Right renal pelvis (tissue), 4 donors: ENCODE measurements at places on chromosomes 4 and X.

DNA sequence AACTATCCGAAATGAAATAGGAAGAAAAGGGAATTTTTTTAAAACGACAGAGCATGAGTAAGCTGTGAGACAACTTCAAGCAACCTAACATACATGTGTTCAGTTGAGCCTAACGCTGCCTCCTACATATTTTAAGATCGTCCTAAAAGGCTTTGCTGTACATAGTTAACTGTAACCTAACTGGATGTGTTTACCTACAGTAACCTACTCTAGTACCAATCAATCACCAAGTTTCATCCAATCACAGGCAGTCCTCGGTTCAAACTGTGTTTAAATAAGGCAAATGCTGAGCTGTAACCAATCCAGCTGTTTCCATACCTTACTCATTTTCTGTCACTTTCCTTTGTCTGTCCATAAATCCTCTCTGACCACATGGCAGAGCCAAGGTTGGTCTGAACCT lies 17.1 kb downstream of the RCHY1 start:
- DNase-seq: no peak

DNA sequence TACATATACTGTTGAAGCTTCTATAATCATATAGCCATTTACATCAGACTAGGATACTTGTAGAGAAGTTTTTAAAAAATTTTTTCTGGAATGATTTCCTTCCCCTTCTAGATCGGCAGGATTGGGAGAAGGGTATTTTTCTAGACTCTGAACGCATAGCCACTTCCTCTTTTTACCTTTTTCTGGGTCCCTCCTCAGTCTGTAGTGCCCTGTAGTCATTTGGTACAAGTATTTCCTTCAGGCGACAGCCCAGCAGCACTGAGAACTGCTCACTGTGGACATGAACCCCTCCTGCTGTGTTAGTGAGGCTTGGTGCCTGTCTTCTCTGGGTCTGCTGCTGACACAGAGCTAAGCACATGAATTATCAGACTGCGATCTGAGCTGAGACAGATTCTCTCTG lies 255.4 kb downstream of the ARHGAP10 start:
- no peak for DNase-seq

DNA sequence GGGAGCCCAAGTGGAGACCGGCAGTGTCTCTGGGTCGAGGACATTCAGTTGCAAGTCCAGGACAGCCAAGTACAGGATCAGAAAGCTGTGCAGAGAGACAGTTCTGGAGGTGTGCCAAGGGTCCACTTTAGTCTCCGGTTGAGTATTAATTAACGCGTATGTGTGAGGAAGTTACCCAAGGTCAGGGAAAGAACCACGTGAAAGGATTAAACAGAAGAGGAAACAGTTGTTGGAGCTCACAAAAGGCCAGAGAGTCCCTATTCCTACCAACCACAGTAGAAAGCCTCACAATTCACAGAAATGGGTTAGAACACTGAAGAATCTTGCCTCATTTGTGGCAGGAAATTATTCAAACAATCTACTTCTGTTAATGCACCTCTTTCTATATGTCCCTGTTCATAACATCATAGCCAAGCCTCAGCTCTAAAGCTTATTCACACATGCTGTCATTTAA lies 17.9 kb upstream of the NSUN7 start:
- DNase-seq: no peak

- no peak for DNase-seq
These were observed 59.0 kb downstream of the APBB2 start for GRCh38 chr4:41155194-41155830.

- no peak for DNase-seq
These were observed 110.4 kb downstream of the IL13RA2 start for GRCh38 chrX:114906984-114907510.

GRCh38 chr4:66219401-66219800 lies 549.1 kb upstream of the EPHA5 start:
- no peak for DNase-seq

- no peak for DNase-seq
These were observed 1827.2 kb downstream of the ARAP2 start for GRCh38 chr4:34417160-34417559.

DNA sequence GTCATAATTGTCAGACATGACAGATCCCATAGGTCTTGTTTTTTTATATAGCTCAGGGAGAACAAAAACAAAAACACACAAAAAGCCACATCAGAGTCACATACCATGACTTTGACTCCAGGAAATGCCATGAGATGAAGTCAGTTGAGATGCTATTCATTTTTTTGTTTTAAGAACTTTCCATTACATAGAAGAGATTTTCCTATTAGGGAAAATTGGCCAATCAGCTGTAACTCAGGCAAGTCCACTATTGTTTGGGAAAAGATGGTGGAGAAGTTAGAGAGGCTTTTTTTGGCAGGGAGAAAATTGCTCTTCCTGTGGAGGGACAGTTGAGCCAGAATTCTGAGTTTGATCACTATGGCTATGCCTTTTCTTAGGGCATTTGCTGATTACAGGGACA lies 72.6 kb downstream of the SMARCA5 start:
- DNase-seq: no peak

DNA sequence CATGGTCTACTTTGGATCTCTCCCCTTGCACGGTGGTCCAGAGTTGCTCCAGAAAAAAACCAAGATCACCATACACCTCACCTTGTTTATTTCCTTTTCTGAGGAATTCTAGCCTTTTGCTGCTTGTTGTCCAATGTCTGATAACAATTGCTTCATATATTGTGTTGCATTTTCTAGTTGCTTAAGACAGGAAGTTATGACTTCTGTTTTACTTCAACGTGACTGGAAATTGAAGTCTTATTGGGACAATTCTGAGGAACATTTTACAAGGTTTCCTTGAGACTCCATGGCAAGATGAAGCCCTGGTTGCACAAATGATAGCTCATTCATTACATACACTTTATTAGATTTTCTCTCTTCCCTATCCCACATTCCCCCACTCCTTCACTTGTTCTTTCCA lies 5.2 kb downstream of the CXCL1 start:
- DNase-seq: no peak

DNA sequence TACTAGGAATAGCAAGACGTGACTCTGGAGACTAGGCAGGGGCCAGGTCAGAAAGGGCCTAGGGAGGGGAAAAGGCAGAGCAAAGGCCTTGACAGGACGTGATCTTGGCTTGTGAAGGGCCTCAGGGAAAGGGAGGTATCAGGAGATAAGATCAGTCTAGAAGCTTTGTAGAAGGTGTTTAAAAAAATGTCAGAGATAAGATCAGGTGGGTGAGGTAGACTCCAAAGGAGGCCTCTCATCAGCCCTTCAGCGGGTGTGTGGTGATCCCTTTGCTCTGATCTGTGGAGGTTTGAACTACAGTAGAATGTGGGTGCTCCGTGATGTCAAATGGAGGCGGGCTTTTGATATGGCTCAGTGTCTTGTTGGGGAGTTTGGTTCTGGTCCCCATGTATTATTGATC lies 78.8 kb upstream of the PRPS1 start:
- no peak for DNase-seq

DNA sequence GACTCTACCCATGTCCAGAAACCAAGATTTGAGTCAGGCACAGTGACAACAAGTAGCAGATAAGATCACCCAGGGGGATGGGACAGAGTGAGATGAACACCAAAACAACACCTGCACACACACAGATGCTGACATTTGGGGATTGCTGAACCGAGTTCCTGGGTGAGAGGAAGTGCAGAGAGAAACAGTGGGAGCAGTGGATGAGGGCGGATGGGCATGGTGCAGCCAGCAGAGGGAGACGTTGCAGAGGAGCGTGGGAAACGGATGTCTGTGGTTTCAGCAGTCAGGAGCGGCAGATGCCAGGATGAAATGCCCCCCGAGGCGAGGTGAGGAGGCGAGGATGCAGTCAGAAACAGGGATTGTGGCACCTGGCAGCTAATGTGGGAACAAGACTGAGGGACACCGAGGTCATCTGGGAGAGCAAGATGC lies 78.6 kb upstream of the STS start:
- no peak for DNase-seq

DNA sequence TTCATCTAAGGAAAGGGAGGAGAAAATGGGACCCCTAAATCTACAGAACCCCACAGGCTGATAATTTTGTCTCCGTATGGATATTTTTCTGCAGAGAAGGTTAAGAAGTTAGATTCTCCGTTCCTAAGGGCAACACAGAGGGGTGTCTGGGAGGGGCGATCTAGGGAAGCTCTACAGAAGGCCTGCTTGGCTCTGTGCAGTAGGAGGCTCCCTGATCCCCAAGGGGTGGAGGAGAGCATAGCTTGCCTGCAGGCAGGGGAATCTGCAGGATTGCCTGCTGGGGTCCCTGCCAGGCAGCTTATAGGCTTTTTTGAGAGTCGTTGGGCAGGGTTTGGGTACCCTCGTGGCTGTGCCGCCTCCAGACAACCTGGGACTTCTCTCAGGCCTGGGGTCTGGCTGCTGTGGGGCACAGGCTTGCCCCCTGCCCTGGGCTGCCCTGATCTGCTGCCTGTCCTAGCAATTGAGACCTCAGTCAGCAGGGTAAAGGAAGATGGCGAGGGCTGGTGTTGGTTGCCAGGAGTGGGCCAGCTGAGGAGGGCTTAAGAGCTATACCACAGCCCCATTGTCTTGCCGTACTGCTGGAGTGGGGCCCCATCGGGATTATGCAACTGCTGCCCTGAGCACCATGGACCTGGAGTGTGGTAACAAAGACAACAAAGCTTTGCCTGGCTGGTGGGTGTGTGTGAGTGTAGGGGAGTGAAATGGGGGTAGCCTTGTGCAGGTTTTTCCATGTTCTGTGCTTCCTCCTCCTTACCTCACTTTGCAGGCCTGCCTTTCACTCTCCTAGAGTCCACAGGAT lies 74.1 kb downstream of the EFNB1 start:
- no peak for DNase-seq

GRCh38 chr4:2417765-2418649 lies at the start of gene ZFYVE28:
Gene ZFYVE28 (minus strand): TSS chr4:2418645. CDS start chr4:2418323, 322 bp downstream.
- DNase-seq: no peak

- peak; percentile 25 for DNase-seq
These were observed 977 bp upstream of the RBBP7 start for GRCh38 chrX:16870862-16871815.

DNA sequence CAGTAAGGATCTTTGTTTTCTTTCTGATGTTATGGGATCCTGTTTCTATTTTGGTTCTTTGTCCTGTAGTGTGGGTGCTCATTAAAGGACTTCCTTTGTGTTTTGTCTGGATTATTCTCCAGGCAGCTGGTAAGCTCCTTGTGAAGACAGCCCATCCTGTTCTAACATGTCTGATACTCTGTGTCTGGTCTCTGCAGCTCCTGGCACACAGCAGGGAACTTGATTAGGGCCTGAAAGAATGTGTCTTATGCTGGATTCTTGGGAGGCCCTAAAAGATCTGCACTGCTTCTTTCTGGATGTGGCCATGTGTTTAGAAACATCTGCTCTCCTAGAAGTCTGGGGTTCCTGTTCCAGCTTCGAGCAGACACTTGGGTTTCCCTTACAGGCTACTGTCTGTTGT lies 38.1 kb upstream of the ATXN3L start:
- no peak for DNase-seq

DNA sequence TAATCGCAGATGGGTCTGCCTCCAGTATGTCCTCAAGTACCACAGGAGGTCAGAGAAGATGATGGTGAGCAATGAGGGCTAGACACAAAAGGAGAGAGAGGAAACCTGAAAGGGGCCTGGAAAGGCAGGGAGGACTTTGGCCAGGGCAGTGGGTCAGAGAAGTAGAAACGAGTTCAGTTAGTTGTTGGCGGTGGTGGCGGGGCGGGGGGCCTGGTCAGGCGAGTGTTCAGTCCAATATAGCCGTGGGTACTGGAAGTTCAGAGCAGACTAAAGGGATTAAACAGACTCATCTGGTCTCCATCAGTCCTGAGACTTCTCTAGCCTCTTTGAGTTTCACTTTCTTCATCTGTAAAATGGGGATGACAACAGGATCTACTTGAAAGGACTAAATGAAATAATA lies 90.8 kb downstream of the TSPAN5 start:
- DNase-seq: no peak

- no peak for DNase-seq
These were observed 98.3 kb upstream of the ATOH1 start for GRCh38 chr4:93730251-93730650.

DNA sequence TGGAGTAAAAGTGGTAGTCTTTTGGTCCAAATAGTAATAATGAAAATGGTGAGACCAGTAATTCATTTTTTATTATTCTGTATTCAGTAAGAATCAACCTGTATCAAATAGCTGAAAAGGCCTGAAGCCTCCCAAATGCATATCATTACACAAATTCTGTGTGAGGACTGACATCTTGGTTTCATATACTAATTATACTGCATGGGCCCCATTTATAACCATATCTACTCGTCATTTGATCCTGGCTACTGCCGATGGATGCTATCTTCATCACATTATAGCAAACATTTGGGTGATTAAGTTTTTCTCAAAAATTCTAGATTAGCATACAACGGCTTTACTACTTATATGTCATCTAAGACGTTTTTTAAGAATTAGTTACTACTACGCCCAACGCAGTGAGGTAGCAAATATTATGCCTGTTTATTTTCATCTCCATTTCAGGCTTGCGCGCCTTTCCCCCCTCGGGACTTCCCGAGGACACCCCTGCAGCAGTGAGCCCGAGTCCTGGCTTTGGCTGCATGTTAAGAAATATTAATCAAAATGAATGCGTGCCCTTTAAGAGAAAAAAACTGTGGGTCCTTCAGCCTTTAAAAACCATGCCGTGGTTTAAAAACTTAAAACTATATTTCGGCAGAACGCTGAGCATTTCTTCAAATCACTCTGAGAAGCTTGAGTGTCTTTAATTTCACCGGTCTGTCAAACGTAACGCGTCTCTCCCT lies 814 bp upstream of the MMAA start:
- DNase-seq: no peak

DNA sequence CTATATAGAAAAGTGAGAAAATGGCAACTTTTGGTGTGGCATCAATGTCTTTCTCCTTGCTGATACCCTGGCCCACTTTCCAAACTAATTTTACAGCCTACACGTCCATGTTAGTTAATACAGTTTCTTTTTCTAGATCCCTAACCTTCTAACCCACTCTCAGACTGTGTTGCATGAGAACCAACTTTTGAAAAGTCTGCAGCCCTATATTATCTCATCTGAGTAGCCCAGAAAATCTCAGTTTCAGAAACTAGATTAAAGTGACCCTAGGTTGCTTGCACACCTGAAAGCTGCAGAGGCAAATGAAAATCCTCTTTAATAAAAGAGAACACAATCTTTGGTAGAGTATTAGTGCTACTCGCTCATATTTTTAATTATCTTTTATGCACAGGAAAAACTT lies 371.6 kb upstream of the EMCN start:
- DNase-seq: no peak

- no peak for DNase-seq
These were observed 74.5 kb downstream of the RFC1 start for GRCh38 chr4:39291686-39292085.
